ENCODE measurements at places on chromosomes 3 and 15. TPM values are rescaled to one million over a fixed set of nuclear protein-coding genes. Genes with fewer than 3 reads are reported as not detected.

DNA sequence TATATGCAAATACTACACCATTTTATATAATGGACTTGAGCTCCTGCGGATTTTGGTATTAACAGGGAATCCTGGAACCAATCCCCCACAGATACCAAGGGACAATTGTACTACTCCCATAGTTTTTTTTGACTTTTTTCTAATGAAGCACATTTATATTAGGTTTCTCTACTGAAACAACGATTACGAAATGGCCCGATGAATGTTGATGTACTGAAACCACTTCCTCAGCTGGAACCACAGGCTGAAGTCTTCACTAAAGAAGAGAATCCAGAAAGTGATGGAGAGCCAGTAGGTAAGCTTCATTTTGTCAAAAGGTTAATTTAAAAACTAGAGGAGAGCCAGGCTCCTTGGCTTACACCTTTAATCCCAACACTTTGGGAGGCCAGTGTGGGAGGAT, 121.5 kb upstream of the LRRFIP2 start:
- no peak for DNase-seq

DNA sequence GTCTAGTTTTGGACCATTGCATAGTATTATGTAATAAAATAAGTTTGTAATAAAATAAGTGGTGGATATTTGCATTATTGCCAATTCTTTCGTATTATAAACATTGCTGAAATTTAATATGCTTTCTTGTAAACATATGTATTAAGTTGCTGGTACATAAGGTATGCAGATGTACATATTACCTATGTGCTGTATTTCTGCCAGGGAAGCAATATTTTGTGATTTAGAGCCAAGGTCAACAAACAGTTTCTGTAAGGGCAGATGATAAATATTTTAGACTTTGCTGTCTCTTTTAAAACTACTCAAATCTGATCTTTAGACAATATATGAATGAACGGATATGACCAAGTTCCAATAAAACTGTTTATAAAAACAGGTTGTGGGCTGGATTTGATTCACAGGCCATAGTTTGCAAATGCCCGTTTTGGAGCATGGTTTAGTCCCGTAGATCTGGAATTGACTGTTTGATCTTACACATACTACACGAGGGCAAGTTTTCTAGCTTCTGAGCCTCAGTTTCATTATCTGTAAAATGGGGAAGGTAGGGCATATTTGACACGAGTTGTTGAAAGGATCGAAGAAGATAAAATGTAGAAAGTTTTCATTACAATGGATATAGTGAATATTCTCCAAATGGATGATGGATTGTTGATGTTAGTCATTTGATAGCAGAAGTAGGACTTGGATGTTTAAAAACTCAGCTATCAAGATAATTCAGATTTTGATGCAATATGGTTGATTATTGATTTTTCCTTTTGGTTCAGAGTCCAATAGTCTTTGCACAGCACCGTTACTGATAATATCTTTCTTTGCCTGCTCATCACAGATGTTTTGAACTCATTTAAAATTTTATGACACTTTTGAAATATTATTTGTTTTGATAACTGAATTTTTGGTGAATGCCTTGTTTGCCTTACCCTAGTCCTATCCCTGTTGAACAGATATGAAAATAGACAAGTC, 394.6 kb downstream of the FEZF2 start:
- DNase-seq = no peak

Gene PROK2
- not detected for polyA plus RNA-seq

- DNase-seq = no peak
Measured at GRCh38 chr3:48402281-48402732, 27.6 kb downstream of the PLXNB1 start.

Gene SHC4
- polyA plus RNA-seq = 2.8 TPM

Gene A4GNT
- 3.3 TPM for polyA plus RNA-seq

Gene CHRM5
- 0.10 TPM for polyA plus RNA-seq

DNA sequence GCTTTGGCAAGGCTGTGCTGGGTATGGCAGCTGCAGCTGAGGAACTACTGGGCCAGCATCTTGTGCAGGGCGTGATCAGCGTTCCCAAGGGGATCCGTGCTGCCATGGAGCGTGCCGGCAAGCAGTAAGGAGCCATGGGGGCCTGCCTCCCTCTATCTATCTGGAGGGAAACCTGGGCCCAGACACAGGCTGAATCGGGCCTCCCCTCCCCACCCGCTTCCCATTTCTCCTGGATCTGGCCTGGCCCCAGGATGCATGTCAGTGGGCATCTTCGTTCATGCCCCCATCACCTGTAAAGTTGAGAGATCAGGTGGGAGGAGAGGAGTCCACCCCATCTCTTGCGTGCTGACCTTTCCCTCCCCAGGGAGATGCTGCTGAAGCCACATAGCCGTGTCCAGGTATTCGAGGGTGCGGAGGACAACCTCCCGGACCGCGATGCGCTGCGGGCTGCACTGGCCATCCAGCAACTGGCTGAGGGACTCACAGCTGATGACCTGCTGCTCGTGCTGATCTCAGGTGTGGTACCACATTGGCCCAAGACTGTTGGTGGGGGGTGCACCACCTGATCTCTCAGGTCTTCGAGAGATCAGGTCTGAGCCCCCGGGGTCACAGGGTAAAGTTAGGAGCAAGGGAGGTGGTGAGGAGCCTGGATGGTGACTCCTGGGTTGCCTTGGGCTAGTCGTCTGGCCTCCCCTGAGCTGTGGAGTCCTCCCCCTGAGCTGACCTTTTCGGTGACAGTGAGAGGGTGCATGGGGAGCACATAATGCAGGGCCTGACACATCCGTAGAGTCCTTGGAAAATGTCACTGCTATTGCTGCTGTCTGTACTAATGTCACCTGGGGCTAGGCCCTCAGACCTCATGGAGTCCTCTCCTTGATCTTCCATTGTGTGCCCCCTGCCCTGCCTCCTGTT, 3.2 kb downstream of the GLYCTK start:
- DNase-seq = no peak

- no peak for DNase-seq
Measured at GRCh38 chr15:47688573-47689086, 28.7 kb upstream of the SEMA6D start.

- DNase-seq = no peak
Measured at GRCh38 chr3:134503266-134503665, 17.4 kb downstream of the CEP63 start.

GRCh38 chr3:195256639-195257453, 14.1 kb downstream of the XXYLT1 start:
- DNase-seq = no peak

- DNase-seq = no peak
Measured at GRCh38 chr3:128180913-128181312, 27.6 kb downstream of the EEFSEC start.

Gene TAGLN3
- 1.9 TPM for polyA plus RNA-seq

GRCh38 chr3:195886181-195887141, 21.9 kb downstream of the TNK2 start:
- no peak for DNase-seq

DNA sequence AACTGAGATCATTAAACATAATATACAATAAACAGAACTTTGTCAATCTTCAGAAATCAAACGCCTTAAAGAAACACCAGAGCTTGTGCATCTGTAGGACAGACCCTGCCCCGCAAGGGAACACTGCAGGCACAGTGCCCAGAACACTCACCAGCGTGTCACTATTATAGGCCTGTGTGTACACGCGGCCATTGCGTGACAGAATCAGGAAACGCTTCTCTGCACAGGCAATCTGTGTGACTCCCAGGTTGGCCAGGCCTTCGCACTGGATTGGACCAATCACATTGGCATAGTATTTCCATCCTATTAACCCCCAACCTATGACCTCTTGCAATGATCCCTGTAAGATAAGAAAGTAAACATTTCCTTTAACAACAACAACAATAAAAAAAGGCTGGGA, 52.9 kb downstream of the HERC2 start:
- DNase-seq = no peak

GRCh38 chr3:104908761-104909160, 457.9 kb upstream of the ALCAM start:
- DNase-seq = no peak

GRCh38 chr3:102017784-102018183, 168.5 kb downstream of the NFKBIZ start:
- DNase-seq = no peak

Gene COX17
- polyA plus RNA-seq = 41.4 TPM

DNA sequence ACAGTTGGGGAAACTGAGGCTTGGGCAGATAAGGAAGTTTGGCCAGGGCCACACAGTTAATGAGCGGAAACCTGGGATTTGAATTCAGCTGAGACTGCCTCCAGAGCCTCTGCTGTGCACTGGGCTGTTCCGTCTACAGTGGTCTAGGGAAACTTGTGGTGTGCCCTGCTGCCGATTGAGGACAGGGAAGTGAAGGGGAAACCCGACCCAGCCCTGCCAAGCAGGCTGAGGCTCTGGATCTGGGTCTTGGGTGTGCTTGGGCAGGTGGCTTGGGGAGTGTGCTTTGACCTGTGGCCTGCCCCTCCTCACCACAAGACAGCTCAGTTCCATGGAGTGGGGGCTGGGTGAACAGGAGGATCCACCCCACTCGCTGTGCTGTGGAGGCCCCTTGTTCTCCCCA, 17.6 kb downstream of the NISCH start:
- DNase-seq = no peak

DNA sequence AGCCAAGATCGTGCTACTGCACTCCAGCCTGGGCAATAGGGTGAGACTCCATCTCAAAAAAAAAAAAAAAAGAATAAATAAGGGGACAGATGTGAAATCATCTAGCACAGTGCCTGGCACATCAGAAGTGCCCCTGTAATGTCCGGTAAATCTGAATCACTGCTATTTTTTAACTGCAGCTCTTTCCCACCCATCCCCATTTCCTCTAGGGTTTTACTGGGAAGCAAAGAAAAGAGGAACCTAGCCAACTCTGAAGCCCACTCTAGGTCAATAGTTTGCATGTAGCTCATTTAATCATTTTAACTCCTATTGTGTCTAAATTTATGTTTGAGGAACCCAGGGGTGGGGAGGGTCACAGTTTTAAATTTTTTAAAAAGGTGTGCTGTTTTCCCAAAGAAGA, 26.0 kb downstream of the MAGI1 start:
- no peak for DNase-seq

Gene GUCA1C
- 0.27 TPM for polyA plus RNA-seq

GRCh38 chr15:47661661-47662180, 55.6 kb upstream of the SEMA6D start:
- no peak for DNase-seq

DNA sequence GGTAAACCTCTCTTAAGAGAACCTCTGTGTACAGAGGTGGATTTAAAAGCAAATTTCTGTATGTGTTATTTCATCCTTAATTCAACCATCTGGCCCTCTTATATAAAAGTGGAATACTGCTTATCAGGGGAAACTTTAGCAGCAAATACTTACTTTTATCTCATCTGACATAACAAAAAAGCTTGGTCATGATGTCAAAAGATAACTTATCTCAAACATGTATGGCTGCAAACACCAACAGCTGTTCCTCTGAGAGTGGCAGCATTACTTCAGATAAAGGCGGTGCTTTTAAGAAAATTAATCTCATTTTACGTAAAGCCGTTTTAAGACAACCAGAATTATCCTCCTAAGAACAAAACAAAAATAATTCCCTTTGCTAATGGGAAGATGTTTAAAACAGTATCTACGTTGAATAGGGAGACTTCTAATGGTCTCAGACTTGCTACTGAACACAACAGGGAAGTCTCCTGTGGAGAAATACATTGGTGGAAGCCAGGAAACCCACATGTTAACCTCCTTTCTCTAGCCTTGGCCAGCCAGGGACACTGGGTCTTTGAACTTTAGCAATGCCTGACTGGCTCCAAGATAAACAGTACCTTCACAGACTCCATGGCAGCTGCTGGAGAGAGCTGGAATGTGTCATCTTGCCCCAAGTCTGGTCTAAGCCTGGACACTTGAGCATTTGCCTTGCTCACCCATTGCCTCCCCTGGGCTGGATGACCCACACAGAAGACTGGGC, 18.1 kb downstream of the ARRDC4 start:
- no peak for DNase-seq

Gene RASL12
- polyA plus RNA-seq = 8.4 TPM

DNA sequence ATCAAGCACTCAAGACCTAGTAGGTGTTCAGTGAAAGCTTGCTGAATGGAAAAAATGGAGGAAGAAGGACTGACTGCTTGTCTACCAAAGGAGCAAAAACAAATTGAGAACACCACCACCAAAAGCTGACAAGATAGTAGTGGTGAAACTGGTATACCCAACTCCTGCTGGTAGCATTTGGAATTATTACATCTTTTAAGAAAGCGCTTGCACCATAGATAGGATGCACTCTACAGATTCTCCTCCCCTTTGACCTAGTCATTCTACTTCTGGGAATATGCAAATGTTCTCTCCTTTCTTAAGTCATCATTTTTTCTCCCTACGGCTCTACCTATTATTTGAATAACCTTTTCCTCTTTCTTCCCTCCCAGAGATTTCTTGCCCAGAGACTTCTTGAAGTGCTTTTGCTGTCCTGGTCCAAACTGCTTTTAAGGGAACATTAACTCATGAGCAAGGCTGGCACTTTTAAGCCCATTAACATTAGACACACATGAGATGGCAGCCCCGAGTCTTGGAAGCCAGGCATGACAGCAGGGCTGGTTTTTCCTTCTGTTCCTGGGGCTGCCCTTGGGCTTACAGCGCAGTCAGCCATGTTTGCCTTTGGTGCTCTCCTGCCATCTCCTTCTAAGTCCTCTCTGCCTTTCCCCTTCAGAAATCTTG, 75.0 kb upstream of the TLE3 start:
- DNase-seq = no peak

All from renal cortex interstitium (tissue), 15 donors.